ENCODE measurements at places on chromosomes 13 and 19. TPM values are rescaled to one million over a fixed set of nuclear protein-coding genes. Genes with fewer than 3 reads are reported as not detected.
A peak's percentile ranks its signal among the peaks of the same experiment; 100 is the strongest.

DNA sequence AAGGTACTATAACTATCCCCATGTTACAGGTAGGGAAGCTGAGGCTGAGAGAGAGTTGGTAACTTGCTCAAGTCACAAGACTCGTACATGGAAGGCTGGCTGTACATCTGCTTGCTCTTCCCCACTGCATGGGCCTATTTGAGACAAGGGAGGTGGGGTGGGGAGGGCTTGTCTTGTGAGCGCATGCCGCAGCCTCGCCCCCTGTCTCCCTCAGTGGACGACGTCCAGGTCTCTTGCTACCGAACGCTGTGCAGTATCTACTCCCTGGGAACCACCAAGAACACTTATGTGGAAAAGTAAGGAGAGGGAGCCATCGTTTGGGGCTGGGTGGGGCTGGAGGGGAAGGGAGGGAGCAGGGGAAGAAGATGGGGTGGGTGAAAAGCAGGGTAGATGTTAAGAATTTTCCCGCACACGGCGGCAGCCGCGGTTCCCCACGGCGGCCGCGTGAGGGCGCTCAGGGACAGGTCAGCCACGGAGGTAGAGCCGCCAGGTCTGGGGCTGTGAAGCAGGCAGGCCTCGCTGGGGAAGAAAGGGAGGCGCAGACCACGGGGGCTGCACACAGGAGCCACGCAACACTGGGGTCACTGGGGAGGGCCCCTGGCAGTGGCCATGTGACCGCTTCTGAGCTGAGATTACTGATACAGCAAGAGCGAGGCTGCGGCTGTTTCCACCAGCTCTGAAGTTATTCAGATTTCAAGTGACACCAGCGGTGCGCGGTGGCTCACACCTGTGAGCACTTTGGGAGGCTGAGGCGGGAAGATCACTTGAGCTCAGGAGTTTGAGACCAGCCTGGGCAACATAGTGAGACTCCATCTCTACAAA, 81.5 kb downstream of the RYR1 start:
- peak; percentile 42 for DNase-seq

GRCh38 chr13:48890391-48890790, 85.3 kb upstream of the FNDC3A start:
- no peak for DNase-seq

The PSG6 gene
- not detected for total RNA-seq

The MEDAG gene
- 5.9 TPM for total RNA-seq

DNA sequence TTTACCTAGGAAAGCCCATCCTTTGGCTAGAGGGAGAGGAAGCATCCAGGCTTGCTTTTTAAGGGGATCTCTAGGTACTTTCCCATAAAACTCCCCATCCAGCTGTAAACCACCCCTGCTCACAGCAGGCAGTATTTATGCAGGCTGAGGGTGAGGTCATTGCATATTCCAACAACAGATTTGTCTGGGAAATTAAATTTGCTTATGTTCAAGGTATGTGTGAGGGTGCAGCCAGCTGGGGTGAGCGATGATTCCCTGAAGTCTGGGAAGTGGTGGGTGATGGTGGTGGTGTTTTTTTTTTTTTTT, 96.3 kb upstream of the C1QTNF9B start:
- no peak for DNase-seq

DNA sequence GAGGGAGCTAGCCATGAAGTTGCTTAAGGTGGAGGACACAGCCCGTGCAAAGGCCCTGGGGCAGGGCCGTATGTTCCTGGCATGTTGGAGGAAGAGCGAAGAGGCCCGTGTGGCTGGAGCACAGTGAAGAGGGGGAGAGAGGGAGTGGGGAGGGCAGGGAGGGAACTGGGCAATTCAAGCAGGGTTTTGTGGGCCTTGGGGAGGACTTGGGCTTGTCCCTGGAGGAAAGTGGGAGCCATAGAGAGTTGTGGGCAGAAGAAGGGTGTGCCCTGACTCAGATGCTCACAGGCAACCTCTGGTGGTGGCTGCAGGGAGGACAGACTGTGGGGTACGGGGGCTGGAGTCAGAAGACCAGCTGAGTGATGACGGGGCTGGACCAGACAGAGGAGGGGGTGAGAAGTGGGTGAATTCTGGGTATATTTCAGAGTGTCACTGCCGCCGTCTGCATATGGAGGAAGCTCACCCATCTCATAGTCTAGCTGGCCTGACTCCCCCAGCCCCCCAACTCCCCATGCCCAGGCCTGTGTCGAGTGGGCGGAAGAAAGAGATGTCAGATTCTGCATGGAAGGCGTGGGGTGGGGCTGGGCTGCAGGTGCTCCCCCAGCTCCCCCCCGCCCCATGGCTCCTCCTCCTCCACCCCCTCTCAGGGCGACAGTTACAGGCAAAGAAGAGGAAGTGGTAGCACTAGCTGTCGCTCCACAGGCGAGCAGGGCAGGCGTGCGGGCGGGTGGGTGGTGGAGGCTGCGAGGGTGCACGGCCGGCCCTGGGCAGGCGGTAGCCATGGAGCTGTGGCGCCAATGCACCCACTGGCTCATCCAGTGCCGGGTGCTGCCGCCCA, at the start of gene VAV1:
Gene VAV1 (plus strand): TSS at position 681 of the 838 bp plus-strand sequence. CDS start 100 bp downstream, at position 781.
- peak; percentile 58 for DNase-seq

DNA sequence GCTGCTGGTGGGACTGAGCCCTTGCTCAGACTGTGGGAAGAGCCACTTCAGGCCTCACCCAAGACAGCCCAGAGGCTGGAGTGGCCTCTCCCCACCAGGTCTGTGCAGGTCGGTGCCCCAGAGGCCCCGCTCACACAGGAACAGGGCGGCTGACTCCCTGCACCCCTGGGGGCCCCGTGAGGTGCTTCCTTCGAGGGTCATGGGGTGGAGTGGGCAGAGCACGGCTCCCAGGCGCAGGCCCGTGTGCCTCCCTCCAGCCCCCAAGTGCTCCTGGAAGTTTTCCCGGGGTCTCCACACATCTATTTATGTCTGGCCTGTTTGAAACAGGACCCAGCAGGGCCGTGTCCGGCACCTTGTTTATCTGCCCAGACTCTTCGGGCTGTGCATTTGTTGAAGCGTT, 9.5 kb upstream of the TMEM255B start:
- DNase-seq = no peak

DNA sequence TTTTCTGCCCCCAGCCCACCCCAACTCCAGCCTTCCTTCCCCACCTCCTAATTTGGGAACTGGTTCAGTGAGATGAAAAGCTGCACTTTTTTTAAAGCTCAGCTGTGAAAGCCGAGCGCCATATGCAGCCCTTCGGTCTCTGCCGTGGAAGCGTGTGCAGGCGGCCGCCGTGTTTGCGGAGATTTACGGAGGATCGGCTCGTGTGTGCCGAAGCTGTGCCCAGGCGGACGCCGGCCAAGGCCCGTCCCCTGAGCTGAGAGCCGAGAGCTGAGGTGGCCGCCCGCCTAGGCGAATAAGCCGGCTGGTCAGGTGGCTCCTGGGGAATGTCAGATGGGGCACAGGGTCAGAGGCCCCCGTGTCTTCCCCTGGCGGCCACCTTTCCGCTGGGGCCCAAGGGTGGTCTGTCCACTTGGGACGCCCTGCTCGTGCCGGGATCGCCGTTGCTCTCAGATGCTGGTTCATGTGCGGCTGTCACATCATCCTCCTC, 78.7 kb downstream of the ZNF536 start:
- DNase-seq = no peak

The PCP2 gene
- 2.7 TPM for total RNA-seq

DNA sequence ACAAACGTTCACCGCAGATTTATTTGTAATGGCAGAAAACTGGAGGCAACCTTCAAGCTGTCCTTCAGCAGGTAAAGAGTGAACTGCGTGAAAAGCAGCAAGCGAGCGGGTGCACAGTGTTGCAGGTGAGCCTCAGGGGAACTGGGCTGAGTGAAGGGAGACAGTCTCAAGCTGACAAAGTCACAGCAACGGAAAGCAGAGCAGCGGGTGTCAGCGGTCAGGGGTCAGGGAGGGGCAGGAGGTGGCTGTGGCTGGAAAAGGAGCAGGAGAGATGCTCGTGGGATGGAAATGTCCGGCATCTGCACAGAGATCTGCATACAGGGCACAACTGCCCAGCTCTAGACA, 8.5 kb upstream of the RASA3 start:
- DNase-seq = no peak

The RAB20 gene
- total RNA-seq = 13.8 TPM

The LIG4 gene
- total RNA-seq = 8.1 TPM

DNA sequence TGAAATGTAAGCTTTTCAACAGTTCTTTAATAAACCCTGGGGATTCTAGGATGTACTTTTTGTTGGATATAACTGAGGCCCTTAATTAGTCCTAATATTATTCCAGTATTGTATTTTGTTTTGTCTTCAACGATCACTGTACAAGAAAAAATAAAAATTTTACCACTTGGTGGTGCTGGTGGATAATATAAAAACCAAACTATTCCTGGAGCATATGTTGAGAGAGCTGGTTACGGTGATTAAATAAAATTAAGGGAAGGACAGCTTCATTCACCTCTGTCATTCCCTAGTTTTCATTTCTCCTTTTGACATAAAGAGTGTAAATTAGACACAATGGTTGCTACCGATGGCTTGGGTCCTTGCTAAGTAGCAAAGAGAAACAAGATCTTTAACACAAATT, 598.6 kb upstream of the PCDH20 start:
- no peak for DNase-seq

The ARRDC5 gene
- not detected for total RNA-seq

DNA sequence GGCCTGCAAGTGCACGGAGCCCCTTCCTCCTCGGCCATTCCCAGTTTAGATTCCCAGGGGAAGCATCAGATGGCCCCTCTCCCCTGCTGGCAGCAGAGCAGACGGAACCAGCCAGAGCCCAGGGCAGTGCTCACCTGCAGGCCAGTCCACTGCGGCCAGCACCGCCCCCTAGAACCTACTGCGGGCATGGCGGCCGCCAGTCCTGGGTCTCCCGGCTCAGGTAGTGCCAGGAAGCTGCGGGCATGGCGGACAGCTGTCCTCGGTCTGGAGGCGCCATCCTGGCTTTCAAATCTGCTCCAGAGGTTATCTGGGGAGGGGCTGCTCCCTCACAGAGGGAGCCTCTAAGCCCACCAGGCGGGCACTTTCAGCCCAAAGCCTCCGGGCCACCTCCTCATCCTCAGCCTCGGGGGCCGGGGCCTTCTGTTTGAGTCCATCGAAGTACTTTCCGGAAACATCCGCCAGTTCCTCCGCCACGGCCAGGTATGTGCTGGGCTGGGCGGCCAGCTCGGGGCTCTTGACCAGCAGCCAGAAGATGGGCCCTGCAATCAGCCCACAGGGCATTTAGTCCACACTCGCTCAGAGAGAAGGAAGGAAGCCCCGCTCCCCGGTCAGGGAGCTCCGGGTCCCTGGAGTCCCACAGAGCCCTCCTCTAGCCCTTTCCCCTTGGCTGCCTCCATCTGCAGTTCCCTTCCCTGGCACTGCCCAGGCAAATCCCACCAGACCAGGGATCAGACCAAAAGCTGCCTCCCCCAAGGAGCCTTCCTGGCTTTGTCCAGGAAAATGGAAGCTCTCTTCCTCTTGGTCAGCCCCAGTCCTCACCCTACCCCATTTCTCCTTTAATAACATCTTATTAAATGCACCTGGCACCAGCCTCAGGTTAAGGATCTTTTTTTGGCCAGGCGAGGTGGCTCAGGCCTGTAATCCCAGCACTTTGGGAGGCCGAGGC, 7.0 kb upstream of the GP6 start:
- DNase-seq = no peak

DNA sequence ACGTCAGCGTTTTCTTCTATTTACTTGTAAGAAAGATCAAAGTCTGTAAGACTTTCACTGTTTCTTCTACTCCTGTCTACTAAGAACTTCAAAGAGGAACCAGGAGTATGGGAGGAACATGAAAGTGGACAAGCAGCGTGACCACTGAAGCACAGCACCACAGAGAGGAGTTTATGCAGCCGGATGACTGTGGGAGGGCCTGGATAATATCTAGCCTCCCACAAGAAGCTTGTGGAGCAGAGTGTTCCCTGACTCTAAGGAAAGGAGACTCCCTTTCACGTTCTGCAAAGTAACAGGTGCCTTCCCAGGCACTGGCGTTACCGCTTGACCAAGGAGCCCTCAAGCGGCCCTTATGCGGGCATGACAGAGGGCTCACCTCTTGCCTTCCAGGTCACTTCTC, 83.6 kb upstream of the PDCD5 start:
- no peak for DNase-seq
